ENCODE measurements at places on chromosomes 11 and 22. TPM values are rescaled to one million over a fixed set of nuclear protein-coding genes. Genes with fewer than 3 reads are reported as not detected.

- no peak for DNase-seq
These were observed 18.3 kb downstream of the RRAS2 start for GRCh38 chr11:14340721-14341120.

- no peak for DNase-seq
These were observed 31.4 kb downstream of the LRP5 start for GRCh38 chr11:68343761-68344256.

DNA sequence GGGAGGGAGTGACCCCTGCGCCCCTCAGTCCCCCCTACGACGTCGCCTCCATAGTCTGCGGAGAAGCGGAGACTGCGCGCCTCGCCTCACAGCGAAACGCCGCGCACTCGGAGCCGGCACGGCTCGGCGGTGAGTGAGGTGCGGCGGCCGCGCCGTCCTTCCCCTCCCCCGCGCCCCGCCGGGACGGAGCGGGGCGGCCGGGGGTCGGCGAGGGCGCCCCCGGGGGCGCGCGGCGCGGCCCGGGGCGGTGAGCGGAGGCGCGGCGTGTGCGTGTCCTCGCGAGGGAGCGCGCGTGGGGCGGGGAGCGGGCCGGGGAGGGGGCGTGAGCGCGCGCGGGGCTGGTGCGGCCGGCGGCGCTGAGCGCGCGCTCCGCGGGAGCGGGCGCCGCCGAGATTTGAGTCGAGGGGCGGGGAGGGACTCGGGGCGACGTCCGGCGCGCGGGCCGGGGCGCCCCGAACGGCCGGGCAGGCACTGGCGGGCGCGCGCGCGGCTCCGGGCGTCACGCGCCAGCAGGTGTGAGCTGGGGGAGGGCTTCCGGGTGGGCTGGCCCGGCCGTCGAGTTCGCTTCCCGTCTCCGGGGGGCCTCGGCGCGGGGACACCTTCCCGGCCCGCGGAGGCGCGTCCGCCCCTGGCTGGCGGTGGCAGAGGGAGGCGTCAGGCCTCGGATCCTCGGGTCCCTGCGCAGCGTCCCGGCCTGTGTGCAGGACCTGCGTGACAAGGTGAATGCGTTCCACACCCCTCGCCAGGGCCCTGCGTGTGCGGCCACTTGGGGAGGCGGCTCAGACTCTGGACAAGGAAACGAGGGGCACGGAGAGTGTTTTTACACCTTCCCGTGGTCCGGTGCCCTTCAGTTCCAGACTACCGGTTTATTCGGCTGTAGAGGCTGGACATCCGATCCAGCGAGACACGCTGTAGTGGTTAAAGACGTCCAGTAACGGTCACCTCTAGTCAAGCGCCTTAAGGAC is 50.4 kb downstream of the FAM83F start:
- DNase-seq, result peak; percentile 29

Gene OPCML
- total RNA-seq, result 4.8 TPM

DNA sequence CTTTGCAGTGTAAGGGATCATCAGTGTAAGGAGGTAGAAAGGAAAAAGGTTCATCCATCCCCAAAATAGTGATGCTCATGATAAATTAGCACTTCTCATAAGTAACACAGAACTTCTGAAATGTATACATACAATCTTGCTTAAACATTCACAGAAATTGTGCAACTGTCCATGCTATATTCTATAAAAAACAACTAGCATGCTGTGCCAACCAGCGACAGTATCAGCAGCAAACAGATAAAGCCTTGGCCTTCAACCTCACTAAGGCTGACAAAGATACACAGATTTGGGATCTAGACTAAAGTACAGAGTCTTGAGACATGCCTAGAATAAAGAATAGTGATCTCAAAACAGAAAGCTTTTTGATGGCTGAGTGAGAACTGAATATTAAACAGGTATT is 74.1 kb upstream of the CHRM4 start:
- DNase-seq, result no peak

GRCh38 chr11:68753300-68753699 is 2.0 kb upstream of the TESMIN start:
- no peak for DNase-seq

DNA sequence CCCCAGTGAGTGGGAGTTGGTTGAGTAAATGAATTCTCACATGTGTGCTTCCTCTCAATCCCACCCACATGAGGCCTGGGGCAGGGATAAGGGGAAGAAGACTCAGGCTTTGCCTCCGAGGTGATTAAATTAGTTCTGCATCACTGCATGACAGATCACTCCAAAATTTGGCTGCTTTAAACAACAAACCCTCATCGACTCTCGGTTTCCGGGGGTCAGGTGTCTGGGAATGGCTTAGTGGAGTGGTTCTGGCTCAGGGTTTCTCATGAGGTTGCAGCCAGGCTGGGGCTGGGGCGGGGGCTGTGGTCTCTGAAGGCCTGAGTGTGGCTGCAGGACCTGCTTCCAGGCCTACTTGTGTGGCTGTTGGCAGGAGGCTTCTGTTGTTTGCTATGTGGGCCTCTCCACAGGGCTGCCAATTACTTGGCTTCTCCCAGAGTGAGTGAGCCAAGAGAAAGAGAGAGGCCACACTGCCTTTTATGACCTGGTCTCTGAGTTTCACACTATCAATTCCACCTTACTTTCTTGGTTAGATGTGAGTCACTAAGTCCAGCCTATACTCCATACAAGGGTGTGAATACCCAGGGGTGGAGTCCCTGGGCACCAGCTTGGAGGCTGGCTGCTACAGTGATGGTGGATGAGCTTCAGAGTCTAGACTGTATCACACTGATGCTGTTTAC is 15.9 kb downstream of the MOGAT2 start:
- DNase-seq, result no peak

GRCh38 chr11:40722179-40722795 is 737.2 kb downstream of the LRRC4C start:
- no peak for DNase-seq

- DNase-seq, result no peak
These were observed 693.6 kb downstream of the BRD1 start for GRCh38 chr22:49134076-49134475.

Gene DTX4
- total RNA-seq, result 5.5 TPM

DNA sequence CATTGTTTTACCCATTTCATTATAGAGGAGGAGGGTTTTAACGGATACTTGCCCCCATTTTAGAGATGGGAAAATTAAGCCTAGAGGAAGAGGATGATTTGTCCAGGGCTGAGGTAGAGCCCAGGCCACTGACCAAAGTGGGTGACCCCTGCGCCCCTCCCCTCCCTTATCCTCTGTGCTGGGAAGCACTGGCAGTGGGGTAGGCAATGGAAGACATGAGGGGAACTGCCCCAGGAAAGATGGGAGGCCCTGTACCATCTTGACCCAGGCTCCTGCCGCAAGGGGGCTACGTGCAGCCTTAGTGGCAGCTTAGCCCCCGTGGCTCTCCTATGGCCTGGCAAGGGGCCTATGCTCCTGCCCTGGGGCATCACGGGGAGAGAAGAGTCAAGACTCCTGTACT is 76.4 kb upstream of the MYOD1 start:
- DNase-seq, result no peak

Gene KCNK4
- 3.6 TPM for total RNA-seq

- DNase-seq, result no peak
These were observed 74.0 kb downstream of the NAV2 start for GRCh38 chr11:19786644-19787043.

DNA sequence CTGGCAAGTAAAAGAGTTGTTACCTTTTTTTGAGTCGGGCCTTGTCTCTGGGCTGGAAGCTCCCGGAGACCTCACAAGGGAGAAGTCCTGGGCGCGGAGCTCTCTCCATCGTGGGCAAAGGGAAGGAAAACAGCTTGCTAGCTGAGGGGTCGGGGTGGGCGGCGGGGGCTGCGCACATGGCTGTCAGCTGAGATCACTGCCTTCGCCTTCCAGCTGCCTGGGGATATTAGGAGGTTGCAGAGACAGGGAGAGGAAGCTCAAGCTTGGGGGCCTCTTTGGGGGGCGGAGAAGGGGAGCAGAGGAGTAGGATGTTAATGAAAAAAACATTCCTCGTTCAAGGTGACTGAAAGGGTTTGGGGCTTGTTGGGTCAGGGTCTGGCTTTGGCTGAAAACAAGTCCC is 49.2 kb upstream of the ALX4 start:
- peak; percentile 9 for DNase-seq

- DNase-seq, result no peak
These were observed 822 bp downstream of the RBX1 start for GRCh38 chr22:40951795-40952605.

- no peak for DNase-seq
These were observed 572.2 kb downstream of the BUD13 start for GRCh38 chr11:116200564-116200963.

GRCh38 chr11:103294516-103294915 is 185.3 kb downstream of the DYNC2H1 start:
- DNase-seq, result no peak

All from umbilical cord (tissue), 2 donors.